8988T (cell line): ENCODE measurements at places on chromosomes 7 and 10.

- no peak for DNase-seq
Observed at GRCh38 chr10:336247-336646, 201.0 kb downstream of the ZMYND11 start.

- DNase-seq: no peak
Observed at GRCh38 chr7:115230882-115231571, 309.1 kb downstream of the MDFIC start.

- no peak for DNase-seq
Observed at GRCh38 chr10:75104842-75105241, 6.6 kb upstream of the SAMD8 start.

DNA sequence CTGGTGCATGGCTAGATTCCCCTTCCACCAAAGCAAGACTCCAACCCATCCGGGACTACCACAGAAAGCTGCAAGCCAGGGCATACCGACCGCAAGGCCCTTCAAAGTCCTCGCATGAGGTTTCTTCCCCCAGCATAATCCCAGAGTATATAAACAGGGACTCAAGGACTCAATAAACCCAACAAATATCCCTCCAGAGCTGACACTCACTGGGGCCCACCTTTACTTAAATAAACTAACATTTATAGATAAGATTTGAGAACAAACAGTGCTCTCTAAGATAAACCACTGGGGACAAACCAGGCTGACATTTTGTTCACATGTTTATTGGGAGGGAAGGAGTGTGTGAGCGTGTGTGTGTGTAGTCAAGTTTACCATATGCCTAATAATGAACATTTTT is 138.2 kb downstream of the ADAM12 start:
- DNase-seq: no peak

GRCh38 chr7:32253299-32253698 is 183.1 kb upstream of the PDE1C start:
- no peak for DNase-seq

GRCh38 chr10:119441151-119441821 is 101.2 kb downstream of the RGS10 start:
- DNase-seq: no peak

DNA sequence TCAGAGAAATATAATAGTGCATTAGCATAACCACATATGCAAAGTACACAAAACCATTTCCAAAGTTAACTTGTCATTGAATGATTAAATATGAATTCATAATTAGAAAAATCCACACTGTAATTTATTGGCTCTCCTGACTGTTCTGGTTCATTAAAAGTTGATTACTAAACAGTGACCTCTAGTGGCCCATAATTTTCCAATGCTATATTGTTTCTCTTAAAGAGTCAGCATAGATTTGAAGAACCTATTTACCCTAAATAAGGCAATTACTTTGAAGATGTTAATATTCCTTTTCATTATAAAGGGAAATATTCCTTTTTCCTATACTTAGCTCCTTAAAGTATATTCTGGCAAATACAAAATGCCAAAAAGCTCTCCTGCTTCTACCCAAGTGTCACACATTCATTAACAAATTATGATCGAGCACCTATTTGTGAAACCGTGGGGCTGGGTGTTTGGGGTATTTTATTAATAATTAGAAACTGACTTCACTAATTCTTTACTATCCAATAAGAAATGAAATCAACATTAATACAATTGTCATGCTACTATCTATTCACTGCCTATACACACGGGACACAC is 86.2 kb downstream of the HIBADH start:
- DNase-seq: no peak
